ENCODE measurements at places on chromosomes 12 and 14.

- DNase-seq: no peak
Measured at GRCh38 chr14:76654573-76655108, 106.6 kb upstream of the VASH1 start.

GRCh38 chr12:115758877-115759620, 518.4 kb downstream of the MED13L start:
- DNase-seq: no peak

- no peak for DNase-seq
Measured at GRCh38 chr12:52217223-52217622, 15.8 kb upstream of the KRT7 start.

DNA sequence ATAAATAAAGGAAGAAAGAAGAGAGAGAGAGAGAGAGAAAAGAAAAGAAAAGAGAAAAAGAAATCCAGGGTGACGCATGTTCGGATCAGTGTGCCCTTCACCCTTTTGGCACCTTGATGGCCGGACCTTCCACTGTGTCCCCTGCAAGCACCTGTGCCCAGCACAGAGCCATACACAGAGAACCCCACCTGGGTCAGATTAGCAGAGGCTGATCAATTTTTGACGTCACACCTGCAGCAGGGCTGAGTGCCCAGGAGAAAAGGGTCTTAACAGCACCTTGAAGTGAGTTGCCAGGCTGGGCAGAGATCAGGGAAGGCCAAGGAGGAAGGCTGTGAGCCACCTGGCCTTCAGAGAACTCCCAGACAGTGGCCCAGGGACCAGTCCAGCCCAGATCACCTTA, 114.4 kb downstream of the CALM1 start:
- no peak for DNase-seq

DNA sequence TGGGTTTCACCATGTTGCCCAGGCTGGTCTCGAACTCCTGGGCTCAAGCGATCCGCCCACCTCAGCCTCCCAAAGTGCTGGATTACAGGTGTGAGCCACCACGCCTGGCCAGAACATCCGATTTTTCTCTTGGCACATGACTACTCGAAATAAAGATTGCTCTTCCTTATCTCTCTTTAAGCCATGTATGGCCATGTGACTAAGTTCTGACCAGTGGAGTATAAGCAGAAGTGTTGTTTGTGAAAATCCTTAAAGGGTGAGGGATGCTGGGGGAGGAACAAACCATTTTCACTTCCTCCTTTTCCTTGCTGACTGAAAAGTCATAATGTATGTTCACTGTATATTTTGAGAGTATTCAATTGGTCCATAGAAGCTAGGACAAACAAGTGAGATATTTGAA, 50.7 kb upstream of the ATF7IP start:
- DNase-seq: no peak

DNA sequence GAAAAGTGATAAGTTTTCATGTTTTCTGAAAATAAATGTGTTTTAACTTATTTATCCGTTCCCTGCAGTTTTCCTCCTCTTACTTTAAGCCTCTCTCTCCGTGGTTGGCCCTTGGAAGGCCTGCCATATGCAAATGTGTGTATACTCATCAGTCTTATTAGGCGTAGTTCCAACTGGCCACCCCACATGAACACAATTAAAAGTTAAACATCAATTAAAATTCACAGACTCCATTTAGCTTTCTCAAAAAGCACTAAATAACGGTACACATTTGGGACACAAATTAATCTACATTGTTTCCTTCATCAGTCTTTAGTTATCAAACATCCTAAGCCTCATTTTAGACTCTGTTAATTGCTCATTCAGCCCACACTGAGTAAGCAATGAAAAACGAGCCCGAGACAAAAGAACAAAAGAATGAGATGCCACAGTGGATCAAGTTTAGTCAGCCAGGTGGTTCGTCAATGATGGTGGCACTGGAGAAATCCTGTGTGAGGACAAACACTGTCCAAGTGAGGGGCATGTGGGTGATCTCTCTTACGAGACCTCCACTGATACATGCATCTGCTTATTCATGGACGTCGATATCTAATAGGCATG, 76.0 kb upstream of the TMCC3 start:
- no peak for DNase-seq

- no peak for DNase-seq
Measured at GRCh38 chr12:54940727-54941315, 43.7 kb downstream of the TESPA1 start.

GRCh38 chr12:85072826-85073225, 36.7 kb downstream of the LRRIQ1 start:
- no peak for DNase-seq

GRCh38 chr12:3246253-3246652, 169.1 kb downstream of the TSPAN9 start:
- DNase-seq: no peak

- no peak for DNase-seq
Measured at GRCh38 chr12:12202105-12202504, 64.7 kb downstream of the LRP6 start.

DNA sequence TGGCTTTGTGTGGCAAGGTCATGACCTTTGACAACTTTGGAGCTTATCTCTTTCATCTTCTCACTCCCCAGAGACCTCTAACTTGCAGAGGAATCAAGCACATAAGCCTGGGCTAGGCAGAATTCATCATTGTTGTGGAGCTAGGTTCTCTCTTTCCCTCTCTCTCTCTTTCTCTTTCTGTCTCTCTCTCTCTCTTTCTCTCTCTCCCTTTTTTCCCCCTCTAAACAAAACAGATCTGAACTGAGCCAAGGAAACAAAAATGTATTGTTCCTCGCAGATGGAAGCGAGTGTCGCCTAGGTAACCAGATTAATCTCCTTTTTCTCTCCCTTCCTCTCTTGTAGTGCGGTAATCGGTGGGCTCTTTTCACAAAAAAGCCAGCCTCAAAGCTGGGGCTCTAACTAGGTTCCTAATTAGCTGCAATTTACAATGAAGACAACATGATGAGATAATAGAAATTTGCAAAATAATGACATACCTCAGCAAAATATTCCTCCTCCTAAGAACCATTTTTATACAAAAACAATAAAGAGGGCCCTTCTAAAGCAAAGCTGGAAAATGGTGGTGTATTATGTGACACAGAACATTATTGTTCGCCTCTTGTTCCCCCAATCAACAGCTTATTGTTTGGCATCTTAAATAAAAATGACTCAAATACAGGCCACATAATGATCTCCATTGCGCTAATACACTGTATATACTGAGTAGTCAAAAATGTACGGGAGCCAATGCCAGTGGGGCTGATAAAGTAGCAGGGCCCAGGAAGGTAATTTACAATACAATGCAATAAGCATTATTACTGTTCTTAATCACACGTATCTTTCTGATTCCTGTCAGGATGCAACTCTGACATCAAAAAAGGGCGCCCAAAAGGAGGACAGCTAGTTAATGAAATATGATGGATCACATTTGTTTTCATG, 65.7 kb upstream of the SOX5 start:
- no peak for DNase-seq

GRCh38 chr12:28192125-28192524, 1.9 kb downstream of the CCDC91 start:
- no peak for DNase-seq

DNA sequence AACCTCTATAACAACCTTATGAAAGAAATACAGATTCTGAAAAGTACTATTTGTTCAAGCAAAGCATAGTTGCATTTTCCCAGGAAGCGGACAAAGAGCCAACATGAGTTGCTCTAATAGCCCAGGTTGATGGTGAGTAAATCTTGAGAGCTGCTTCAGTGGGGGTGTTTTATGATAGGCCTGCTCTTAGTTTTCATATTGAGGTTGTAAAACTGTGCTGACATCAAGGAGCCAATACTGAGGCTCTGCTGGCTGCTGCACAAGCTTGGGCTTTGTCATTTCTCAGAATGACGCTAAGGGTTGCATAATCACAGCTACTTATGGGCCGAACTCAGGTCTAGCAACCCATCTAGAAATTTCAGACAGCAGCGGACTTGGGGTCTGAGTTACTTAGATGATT, 11.5 kb downstream of the TBC1D30 start:
- no peak for DNase-seq

DNA sequence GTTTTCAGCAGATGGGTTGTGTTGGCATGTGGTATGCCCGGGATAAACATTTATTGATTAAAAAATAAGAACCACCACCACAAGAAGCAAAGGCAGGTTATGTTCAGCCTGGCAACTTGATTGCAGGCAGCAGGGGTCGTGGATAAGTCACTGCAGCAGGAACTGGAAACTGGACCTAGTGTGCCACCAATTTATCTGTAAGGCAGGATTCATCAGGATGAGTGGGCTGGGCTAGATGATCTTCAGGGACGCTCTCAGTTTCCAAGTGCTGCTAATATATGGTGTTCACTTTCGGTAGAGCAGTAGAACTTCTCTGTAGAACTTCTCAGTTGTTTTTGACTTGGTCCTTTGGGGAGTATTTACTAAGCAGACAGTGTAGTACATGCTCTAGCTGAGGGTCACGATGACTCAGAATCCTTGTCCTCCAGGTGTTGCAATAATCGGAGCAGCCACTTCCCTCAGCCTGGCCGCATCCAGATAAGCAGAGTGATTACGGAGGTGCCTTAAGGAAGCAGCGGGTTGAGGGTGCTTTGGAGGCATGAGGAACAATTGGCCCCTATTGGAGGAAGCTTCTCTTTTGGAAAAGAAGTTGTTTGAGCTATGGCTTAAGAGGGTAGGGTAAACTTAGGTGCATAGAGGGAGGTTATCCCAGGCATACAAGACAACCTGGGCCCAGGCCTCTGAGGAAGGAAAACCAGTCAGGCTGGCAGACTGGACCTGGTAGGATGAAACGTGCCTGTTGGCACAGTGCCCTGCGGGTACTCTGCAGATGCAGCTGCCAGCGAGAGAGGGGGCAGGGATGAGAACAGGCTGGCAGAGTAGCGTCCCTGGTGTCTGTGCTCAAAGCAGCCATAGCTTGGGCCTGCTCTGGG, 104.0 kb downstream of the GPR135 start:
- DNase-seq: peak; percentile 32

DNA sequence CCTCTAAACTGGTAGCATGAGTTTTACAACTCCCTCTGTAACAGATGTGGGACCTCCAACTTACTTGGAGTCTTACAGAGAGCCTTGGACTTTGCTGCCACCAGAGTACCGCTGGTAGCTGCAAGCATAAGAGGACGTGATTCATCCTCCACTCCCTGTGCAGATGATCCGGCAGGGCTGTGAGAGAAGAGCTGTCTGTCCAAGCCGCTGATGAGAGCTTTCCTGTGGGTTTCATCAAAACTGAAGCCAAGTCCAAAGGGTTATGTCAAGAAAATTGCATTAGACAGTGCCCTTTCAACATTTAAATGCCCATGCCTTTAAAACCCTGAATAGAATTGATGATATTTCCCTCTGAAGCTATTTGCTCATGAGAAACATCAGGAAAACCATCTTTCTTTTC, 85.8 kb downstream of the LLPH start:
- no peak for DNase-seq

- no peak for DNase-seq
Measured at GRCh38 chr14:77622366-77622961, 6.0 kb upstream of the SPTLC2 start.

DNA sequence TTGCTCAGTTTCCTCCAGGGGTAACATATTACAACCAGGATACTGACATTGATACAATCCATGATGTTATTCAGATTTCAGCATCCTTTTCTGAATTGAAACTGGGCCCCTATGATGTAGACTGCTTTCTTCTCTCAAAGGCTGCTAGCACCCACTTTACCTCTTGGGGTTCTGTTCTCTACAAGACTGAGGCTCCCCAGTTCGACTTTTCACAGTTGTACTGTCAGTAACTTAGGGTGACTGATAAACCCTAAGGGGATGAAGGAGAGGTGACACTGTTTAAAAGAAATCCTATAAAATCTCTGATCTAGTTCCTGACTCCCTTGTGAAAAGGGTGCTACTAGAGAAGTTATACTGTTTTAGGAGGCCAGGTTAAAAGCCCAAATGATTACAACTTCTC, 818 bp downstream of the VPS33A start:
- no peak for DNase-seq

DNA sequence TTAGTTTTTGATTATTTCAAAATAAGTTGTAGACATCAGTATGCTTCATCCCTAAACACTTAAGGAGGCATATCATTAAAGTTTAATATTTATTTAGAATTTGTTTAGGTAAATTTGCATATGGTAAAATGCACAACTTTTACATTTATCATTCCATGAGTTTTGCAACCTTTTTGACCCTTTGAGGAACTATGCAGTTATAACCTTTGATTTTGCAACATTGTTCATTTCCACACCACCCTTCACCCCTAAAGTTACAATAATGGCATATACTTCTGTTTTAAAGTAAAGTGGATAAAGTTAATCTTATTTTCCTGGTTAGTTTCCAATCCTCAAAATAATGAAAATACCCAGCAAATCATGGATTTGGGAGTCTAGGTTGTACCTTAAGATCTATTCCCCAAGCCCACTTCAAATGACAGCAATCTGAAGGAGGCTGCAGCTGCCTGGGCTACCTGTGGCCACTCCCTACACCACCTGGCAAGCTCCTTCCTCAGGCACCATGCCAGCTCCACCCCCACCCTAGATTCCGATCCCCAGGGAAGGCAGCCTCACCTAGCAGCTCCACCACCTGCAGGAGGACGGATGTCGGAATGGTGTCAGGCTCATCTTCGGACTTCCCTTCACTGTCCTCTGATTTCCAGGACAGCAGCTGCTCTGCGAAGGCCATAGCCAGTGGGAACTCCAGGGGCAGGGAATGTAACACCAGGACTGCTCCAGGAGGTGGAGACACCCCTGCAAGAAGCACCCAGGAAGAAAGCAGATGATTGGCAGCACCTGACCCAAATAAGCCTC, 65.1 kb downstream of the TRAFD1 start:
- DNase-seq: no peak

DNA sequence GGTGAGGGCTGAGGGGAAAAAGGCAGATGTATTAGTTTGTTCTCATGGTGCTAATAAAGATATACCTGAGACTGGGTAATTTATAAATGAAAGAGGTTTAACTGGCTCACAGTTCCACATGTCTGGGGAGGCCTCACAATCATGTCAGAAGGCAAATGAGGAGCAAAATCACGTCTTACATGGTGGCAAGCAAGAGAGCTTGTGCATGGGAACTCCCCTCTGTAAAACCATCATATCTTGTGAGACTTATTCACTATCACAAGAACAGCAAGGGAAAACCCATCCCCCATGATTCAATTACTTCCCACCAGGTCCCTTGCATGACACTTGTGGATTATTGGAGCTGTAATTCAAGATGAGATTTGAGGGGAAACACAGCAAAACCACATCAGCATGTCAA, 1220.9 kb downstream of the GALC start:
- DNase-seq: no peak

DNA sequence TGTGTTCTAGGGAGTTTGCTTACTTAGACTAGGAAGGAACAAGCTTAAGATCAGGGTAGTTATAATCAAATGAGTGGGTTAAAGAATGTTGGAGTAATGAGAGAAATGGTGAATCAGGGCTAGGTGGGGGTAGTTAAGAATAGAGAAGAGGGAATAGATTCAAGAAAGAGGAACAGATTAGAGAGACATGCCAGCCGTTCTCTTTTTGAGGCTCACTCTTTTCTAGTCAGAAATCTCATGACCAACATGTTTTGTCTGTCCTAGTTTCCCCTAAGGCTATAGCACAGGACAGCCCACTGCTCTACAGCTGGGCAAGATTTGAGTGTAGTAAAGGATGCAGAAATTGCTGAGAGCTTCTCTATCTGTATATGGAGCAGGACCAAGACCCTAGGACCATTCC, 258.4 kb downstream of the AKAP6 start:
- no peak for DNase-seq

Data from left hindlimb (tissue), 1 donor.